Left renal pelvis (tissue), 4 donors: ENCODE measurements at places on chromosomes 3 and 15.

DNA sequence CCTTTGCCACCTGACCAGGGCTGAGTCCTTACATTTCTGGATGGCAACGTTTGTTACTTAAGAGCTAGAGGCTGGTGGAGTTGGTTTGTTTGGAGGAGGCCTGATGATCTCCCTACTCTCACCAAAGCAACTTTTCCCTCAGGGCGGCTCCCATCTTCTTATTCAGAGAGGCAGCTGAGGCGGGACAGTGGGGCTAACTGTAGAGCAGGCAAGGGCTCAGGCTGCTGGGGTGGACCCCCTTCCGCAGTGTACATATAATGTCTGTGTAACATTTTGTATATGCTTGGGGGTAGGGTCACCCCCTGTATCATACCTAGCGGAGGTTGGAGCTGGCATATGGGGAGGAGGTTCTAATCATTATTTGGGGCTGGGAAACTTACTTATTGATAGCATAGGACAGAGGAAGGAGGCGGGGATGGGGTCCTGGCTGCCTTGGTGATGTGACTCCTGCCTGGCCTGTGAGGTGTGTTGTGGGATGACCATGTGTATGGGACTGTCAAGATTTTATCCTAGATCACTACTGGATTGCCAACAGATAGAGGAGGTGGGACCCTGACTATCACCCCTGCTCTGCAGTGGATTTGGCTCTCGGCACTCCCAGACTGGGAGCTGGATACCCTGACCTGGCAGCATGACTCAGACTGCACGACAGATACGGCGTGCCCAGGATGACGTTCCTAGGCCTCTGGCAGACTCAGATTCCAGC, 52.5 kb upstream of the UBE2Q2 start:
- no peak for DNase-seq

GRCh38 chr3:69161587-69162307, 39.4 kb upstream of the LMOD3 start:
- DNase-seq: peak; percentile 18

DNA sequence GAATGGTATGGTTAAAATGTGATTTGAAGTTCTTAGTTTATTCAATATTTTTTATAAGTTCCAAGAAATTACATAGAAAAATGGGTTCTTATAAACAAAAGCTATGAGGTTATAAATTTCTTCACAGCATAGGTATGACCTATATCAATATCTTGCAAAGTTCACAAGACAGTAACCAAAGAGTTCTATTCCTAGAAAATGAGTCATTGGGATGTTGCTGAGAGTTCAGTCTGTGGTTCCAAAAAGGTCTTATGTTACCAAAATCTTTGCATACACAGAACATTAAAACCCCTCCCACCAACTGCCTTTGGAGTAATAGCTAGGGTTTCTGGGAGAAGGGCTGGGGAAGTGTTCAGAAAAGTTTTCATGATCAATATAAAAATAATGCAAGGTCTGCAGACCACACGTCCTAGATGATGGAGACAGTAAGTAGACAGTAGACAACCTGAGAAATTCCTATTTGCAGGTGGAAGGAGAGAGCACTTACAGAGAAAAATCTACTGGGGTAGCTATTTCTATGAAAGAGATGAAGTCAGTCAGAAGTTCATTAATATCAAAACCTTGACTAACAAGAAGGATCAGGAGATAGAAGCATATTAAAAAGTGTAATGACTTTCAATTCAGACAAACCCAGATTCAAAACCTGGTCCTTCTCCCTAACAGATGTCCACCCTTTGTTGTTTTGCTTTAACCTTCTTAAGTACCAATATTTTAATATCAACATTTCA, 279.3 kb downstream of the KCNH8 start:
- DNase-seq: no peak

DNA sequence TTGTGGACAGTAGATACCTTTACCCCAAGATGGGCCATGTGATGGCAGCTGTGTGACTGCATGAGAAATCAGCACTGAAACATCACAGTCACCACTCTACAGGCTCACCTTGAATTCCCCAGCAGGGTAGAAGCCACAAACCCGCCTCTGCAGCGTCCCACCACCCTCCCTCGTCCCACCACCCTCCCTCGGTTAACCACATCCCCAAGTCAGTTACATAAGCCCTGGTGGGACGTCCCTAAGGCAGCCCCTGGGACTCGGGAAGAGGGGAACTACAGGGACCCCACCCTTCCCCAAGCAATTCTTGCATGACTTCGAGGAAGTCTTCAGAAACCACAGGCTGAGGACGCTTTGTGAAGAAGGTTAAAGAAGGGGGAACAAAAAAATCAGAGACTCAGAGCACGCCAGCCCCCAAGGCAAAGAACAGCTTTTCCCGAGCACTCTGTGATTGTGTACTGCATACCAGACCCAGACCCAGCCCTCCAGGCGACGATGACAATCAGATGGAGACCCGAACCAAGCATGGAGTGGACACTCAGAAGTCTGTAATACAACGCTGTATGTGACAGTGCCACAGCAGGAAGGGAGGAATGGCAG, 60.5 kb downstream of the SH3BP5 start:
- DNase-seq: no peak

GRCh38 chr3:107438671-107439070, 61.4 kb downstream of the CCDC54 start:
- no peak for DNase-seq

DNA sequence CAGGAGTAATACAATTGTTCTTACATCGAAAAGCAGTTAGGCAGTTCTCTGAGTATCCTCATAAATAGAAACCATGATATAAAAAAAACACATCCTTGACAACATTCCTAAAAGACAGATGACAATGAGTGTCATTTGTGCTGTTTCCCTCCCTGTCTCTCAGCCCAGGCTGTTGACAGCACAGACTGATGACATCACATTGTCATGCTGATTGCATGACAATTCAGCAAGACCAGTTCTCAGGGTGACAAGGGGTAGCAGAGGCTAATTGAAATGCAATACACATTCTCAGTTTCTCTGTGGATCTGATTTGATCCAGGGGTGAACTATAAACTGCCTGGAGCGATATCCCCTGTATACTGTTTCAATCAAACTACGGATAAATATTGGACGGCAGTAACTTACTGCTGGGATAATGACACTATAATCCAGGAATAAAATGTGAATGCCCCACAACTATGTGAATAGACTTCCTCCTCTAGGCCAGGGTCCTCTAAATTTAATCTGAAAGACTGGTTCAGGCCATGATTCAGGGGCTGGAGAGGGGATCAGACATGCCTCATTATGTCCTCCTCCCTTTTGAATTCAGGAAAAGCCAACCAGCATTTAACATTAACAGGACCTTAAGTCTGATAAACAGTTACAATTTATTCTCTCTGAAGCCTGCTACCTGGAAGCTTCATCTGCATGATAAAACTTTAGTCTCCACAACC, 16.7 kb upstream of the EIF1B start:
- no peak for DNase-seq

- DNase-seq: no peak
Measured at GRCh38 chr3:113240841-113241240, 29.5 kb downstream of the BOC start.

DNA sequence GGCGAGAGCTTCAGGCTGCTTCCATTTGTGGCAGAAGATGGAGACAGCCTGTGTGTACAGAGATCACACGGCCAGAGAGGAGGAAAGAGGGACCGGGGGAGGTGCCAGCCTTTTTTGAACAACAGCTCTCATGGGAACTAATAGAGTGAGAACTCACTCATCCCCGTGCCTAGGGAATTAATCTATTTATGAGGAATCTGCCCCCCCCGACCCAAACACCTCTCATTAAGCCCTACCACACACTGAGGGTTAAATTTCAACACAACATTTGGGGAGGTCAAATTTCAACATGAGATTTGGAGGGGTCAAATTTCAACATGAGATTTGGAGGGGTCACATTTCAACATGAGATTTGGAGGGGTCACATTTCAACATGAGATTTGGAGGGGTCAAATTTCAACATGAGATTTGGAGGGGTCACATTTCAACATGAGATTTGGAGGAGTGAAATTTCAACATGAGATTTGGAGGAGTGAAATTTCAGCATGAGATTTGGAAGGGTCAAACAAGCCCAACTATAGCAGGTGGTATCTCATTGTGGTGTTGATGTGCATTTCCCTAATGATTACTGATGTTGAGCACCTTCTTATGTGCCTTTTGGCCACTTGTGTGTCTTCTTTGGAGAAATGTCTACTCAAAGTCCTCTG, 20.6 kb upstream of the RFTN1 start:
- no peak for DNase-seq

DNA sequence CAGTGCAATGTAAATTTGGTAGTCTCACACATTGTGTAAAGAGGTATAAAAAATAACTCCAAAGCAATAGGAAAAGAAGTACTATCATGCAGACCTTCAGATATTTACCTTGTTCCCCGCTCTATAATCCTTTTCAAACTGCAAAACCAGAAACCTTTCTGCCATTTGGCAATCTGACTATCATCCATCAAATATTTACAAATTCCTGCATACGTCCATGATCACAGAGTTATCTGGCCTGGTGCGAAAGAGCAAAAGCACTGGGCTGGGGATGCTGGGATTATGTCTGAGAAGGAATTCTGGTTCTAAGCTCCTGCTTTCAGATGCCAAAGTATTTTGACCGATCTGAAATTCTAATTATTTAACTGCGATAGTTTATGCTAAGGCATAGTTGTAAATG, 143.1 kb downstream of the RORA start:
- DNase-seq: no peak

DNA sequence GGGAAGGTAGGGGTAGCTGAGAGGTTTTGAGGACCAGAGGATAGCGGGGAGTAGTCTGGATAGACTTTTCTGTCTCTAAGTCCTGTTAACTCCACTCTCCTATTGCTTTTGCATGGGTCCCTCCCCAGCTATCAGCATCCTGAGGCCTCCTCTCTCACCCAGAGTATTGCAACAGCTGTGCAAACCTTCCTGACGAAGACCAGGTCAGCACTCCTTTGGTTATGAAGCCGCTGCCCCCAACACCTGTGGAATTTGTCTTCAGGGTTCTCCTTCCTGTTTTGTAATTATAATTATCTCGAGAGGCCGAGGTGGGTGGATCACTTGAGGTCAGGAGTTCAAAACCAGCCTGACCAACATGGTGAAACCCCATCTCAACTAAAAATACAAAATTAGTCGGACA, 24.8 kb downstream of the TYRO3 start:
- no peak for DNase-seq

- DNase-seq: no peak
Measured at GRCh38 chr3:72171463-72171881, 386.5 kb upstream of the PROK2 start.

- no peak for DNase-seq
Measured at GRCh38 chr15:91921188-91921842, 67.8 kb downstream of the SLCO3A1 start.

DNA sequence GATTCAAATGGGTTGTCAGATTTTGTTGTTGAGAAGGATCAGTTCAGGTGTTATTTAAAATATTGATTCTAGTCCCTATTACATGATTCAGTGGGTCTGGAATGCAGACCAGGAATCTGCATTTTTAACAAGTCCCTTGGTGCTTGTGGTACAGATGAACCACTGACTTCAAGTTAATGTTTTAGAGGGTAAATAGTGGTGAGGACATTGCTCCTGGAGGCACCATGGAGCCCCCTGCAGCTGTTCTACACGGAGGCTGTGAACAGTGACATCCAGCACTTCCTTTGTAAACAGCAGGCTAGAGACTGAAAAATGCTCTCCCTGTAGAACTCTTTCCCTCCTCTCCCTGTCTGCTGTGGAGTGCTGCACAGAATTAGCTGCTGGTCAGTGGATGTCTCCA, 4.8 kb upstream of the FSIP1 start:
- DNase-seq: no peak

DNA sequence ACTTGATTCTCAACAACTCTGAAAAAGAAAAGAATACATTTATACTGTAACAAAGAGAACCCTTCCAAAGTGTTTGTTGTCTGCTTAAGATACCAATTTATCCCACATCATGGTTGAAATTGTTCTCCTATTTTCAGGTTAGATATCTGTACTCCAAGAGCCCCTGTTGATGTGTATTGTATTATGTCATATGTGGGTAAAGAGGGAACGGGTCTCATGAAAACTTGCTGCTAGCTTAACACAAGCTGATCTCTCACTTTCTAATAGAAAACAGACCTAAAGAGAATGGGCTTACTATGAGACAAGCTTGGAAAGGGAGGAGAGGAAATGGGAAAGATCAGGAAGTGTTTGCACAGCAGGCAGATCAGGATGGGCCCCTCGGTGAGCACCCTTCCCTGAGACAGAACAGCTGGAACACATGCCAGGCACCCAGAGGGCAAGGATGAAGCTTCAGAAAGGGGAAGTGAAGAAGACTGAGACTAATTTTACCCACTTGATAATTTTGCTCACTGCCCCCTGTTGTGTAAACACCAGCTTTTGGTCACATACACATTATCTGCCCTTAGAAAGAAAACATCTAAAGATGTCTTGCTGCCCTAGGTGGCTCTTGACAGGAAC, 747.9 kb upstream of the CCDC54 start:
- no peak for DNase-seq

DNA sequence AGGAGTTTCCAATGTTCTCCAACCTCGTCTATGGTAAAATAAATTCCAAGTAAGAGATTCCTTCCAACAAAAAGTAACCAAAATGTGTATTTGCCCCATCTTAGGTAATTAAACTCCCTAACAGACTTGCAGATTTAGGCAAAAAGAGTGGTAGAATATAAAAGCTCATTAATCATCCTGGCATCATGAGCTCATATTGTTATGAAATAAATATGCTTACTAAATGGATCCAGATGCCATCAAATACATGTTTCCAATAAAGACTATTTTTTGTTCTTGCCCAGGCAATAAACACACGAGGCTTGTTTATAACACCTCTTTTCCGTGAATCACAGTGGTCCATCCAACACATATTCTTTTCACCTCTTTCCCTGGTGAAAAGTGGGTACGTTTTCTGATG, 189.4 kb downstream of the THSD4 start:
- no peak for DNase-seq

- DNase-seq: no peak
Measured at GRCh38 chr3:42723219-42723618, 20.6 kb upstream of the HHATL start.

DNA sequence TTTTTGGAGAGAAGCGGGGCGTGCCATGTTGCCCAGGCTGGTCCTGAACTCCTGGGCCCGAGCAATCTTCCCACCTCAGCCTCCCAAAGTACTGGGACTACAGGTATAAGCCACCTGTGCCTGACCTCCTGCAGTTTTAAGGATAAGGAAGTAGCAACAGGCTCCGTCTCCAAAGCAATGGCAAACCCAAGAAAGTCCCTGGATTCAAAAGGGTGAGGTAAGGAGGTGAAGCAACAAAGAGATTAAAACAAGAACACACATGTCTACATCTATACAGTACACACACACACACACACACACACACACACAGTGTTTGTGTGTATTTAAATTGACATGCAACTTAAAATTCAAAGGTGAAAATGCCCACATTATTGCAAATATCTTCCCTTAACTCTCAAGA, 58.9 kb downstream of the ABCC5 start:
- no peak for DNase-seq
